ENCODE measurements at places on chromosomes 7 and 10.

DNA sequence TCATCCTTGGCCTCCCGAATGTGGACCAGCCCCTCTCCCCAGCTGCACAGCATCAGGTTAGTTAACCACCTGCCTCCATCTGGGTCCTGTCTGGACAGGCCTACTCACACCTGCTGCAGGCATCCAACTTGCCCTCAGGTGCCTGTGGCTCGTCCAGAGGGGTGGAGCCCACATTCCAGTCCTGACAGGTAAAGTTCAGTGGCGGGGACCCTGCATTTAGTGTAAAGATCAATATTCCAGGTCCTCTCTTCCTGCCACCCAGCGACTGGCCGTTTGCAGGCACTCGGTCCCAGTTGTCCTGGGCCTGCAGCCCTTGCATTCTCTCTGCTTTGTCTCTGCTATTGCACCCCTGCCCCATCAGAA is 15.0 kb downstream of the HTRA1 start:
- DNase-seq, result no peak

DNA sequence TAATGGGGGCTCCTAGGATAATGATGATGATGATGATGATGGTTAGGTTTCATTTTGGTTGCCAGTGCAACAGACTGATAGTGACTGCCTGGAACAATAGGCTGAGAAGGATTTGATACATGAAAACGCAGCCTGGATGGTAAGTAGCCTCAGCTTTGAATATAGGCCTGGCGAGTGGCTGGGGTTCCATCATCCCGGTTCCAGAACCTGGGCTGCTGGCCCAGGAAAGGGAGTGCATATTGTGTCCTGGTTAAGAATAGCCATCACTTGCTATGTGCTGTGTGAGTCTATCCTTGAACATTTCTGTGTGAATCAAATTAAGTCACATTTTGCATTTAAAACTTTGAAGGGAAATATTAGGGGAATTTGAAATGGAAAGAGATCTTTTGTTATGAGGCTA is 62.7 kb downstream of the SHH start:
- DNase-seq, result no peak

DNA sequence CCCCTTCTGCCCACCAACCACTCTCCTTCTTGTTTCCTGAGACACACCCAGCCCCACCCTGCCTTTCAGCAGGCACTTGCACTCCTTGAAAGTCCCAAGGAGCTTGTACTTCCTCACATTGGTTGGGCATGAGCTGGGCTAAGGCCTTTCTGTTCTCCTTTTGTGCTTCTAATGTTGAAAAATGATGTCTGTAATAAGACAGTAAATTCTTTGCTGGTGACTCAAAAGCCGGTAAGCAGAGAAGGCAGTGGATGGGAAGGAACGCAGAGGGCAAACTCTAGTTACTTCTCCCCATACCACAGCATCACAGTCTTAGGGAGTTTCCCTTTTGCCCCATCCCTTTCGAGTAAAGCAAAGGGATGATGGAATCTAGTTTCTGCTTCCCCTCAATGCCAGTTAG is 185.6 kb downstream of the PLXNA4 start:
- DNase-seq, result no peak

DNA sequence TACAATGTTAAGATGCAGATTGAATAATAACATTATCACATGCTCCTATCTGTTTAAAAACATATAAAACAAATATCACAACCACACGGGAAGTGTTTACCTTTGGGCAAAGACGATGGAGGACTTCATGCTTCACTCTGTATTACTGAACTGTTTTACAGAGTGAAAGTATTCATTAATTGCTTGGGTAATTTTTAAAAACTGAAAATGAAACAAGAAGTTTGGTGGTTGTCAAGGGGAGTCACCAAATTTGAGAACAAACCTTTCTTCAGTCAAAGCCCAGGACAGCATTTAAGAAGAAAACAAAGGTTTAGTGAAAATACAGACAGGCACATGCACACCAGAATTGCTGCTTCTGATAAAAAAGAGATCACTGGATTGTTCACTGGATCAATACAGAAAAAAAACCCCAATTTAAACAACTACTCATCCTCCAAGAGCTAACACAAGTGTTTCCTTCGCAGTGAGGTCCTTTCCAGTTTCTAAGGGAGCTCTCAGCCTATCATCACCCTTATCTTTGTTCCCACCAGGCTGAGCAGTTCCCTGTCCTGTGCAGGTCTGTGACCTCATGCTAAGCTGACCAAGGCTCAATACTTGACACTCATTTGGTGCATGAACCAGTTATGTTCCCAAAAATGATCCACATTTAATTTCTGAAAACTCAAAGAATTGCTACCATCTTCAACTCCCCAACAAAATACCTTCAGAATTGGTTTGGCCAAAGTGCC is 8.8 kb downstream of the PARP12 start:
- DNase-seq, result no peak

- no peak for DNase-seq
These were observed 203.5 kb downstream of the HIBADH start for GRCh38 chr7:27459021-27459730.

GRCh38 chr10:91006752-91007346 is 86.0 kb upstream of the ANKRD1 start:
- DNase-seq, result no peak

DNA sequence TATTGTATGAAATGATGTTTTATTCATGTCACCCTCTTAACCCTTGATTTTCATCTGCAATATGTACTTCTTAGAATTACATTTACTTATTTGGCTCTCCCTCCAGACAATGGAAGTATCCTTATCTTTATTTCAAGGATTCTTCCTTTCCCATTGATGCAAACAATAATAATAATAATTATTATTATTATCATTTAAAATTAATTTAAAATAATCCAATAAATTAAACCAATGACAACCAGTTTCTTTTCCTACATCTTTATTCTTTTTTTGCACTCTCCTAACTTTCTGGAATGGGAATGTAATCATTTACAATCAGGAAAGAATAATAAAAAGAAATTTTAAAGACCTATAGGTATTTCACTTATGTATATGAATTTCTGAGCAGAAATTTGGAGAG is 504.4 kb downstream of the INHBA start:
- DNase-seq, result no peak

- DNase-seq, result no peak
These were observed 12.2 kb upstream of the ZNF273 start for GRCh38 chr7:64890761-64891362.

GRCh38 chr10:123236126-123236525 is 81.9 kb downstream of the BUB3 start:
- no peak for DNase-seq

DNA sequence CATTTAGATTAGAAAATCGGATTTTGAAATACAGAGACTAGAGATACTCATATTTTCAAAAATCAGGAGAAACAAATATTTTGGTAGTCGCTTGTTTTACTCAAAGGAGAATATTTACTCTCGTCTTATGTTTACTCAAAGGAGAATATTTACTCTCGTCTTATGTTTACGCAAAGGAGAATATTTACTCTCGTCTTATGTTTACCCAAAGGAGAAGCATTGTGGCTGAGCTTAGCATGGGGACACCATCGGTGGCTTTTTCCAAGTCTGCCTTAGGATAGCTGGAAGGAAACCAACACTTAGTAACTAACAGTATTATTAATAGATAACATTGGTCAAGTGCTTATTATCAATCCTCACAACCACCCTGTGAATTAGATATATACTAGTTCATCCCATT is 71.8 kb downstream of the SNX10 start:
- no peak for DNase-seq

- DNase-seq, result no peak
These were observed 64.8 kb downstream of the APBB1IP start for GRCh38 chr10:26502986-26503385.

DNA sequence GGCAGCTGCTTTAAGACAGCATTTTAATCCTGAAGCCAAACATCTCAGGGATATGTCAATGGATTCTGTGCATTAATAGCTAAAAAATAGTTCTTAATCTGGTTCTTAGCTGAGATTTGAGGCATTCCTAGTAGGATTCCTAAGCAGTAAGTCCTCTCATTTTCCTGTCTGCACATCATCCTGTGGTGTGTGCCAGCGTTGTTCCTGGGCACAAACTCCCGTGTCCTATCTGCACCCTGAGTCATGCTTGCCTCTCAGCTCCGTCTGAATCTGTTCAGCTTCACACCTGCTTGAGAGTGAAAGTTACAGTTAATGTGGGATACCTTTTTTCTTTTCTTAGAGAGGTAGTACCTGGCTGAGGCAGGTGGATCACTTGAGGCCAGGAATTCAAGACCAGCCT is 19.5 kb downstream of the BAG3 start:
- no peak for DNase-seq

GRCh38 chr7:9523579-9523978 is 1090.2 kb downstream of the NXPH1 start:
- no peak for DNase-seq

DNA sequence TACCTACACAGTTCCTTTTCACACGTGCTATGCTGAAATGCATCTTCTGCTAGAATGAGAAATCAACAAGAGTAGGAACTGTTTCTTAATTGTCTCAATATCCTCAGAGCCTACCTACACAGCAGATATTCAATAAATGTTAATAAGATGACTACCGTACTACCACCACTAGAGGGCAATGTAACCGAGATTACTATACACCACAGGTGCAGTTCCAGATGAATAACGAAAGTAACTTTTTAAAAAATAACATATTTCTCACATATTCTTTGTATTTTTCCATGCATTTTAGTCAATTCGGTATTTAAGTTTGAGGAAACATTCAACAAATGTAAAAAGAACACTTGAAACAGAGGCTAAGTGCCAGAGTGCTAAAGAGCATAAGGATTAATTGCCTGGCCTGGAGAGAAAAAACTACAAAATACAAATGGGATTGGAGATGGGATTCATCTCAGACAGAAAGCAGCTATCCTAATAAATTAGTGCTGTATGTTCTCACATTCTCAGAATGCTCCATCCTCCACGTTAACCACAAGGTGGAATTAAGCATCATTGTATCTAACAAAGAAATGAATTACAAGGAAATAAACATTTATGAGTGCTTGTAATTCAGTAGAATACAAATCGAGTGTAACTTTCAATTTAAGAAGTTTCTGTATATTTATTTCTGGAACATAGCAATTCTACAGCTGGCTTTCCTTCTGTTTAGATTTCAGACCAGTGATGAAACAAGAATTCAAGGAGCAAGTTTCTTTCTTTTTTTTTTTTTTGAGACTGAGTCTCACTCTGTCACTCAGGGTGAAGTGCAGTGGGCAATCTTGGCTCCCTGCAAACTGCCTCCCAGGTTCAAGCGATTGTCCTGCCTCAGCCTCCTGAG is 20.3 kb upstream of the HECTD2 start:
- DNase-seq, result no peak

DNA sequence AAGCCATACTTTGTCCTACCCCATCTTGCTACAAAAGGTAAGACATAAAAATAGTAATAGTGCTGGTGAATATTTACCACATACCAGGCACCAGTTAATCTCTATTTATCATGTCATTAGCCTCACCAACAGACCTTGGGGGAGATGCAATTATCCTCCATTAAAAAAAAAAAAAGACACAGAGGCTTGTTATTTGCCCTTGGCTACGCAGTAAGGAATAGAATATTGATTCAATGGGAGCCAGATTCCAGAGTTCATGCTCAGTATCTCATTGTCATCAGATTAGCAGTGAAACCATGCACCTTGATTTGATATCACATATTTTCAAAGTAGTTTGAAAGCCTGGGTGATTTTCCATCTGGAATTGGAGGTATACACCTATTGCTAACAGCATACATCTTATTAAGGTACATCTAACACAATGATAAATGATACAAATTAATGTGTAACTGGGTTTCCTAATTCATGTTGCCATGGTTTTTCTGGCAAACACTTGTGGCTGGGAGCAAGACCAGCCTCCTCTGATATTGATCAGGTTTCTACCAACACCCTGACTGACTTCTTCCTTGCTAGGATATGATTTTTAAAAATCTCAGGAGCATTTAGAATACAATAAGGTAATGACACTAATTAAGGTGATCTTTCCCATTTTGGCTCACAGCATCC is 67.1 kb upstream of the PRR15 start:
- no peak for DNase-seq

DNA sequence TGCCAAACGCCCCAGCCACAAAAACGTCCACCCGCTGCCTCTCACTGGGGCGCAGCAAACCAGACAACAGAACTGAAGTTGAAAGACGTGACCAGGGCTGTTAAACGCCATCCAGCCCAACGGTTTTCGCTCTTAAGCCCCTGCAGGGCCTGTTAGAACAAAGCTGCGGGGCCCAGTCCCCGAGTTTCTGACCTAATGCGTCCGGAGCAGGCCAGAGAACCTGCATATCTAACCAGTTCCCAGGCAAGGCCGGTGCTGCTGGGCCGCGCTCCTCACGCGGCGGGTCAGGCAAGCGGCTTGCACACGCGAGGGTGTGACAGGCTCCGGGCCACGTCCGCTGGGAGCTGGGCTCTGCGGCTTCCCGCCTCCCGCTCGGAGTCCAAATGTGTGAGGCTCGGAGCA is 87.0 kb downstream of the PTPRN2 start:
- no peak for DNase-seq

DNA sequence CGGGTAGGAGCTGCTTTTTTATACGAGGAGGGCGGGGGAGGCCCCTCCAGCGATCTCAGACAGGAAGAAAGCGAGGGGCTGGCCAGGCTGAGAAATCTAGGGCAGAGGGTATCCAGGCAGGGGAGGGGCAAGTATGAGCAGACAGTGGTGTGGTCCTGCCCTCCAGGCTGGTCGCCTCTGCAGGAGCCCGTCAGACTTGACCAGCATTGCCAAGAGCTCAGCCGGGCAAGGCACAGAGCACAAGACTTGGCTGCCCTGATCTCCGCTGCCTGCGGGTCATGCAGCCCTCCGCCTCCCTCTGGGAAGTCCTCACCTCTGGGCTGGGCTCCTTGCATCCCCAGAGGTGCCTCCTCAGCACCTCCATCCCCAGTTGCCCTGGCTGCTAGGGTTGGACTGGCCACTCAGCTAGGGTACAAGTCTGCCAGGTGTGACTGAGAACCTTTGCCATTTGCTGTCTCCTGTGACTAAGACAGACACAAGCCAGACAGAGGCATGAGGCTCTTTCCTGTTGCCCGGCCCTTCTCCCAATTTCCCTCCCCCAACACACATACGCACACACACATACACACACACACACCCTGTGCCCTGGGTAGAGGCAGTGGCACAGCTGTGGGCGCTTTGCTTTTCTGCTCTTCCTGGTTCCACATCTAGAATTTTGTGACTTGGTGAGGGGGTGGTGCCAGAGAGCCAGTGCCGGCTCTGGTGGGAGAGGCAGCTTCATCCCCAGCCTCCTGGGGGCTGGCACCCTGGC is 59.1 kb upstream of the PPIF start:
- DNase-seq, result no peak
